ENCODE measurements at places on chromosomes 2 and 18.

DNA sequence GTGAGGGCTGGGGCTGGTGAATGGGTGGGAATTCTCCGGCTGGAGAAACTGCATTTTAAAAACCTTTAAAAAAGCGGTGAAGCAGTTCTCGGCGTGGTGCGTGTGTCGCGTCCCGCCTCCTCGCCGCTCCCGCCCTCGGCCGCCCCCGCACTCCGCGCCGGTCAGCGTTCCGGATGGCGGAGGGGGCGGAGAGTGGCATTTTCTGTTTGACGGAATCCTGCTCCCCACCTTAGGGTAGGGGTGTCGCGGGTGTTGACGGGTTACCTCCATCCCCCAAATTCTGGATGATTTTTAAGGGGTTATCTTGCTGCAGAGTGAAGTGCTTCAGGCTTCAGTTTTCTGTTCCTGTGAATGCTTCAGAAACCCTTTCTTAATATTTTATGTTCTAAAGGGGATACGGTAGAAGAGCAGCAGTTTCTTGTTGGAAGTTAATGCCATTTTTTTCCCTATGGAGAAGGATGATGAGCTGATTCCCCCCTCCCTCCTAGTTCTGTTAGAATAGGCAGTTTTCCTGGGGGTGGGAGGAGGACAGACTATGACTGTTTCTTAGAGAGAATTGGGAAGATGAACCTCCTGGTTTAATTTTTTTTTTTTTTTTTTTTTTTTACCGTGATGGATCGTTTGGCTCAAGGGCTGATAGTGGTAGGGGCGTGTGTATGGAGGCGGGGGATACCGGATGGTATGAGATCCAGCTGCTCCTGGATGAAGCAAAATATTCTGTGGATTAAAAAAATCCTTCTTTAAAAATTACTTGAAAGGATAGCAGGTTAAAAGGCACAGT lies 756 bp downstream of the ABI2 start:
- H3K36me3 ChIP-seq = no peaks in the 10 kb centered on the region
- H3K4me3 ChIP-seq = peak overlapping the region; percentile 86
- H3K27me3 ChIP-seq = no peaks in the 10 kb centered on the region

- no peak overlapping the region for H3K4me3 ChIP-seq
- H3K27me3 ChIP-seq = no peaks in the 10 kb centered on the region
- no peak overlapping the region for H3K27ac ChIP-seq
- no peaks in the 10 kb centered on the region for H3K36me3 ChIP-seq
Measured at GRCh38 chr18:73340135-73340977, 472.6 kb upstream of the NETO1 start.

- DNase-seq = no peak
- no peaks in the 10 kb centered on the region for H3K36me3 ChIP-seq
- no peak overlapping the region for H3K27ac ChIP-seq
Measured at GRCh38 chr2:46025081-46025480, 272.1 kb upstream of the EPAS1 start.

DNA sequence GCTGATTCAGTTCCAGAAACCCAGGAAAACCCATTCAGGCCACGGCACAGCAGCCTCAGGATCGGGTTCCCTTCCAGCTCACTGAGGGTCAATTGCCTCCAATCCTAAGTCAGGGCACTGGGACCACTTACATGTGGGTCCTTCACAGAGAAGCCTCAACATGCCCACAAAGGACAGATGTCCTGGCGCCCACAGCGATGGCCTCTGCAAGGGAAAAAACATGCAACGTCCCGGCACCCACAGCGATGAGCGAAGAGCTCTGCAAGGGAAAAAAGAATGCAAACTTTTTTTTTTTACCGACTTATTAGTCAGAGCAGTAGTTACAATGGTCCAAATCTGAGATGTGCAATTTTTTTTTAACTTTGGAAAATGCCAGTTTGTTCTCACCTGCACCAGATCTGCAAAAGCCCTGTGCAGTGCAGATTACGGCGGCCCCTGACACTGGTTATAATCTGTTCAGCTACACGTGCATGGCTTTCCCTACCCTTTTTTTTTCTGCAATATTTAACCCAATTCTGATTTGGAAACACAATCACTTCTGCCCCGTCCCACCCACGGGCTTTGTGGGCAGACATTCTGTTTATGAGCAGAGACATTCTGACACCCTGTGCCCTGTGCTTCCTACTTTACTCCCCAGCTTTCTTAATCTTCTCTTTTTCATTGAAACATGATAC lies 159.3 kb upstream of the SALL3 start:
- H3K27me3 ChIP-seq = no peaks in the 10 kb centered on the region
- no peaks in the 10 kb centered on the region for H3K4me1 ChIP-seq
- H3K36me3 ChIP-seq = no peaks in the 10 kb centered on the region
- no peak overlapping the region for H3K4me3 ChIP-seq
- no peak for DNase-seq
- no peak overlapping the region for H3K27ac ChIP-seq

DNA sequence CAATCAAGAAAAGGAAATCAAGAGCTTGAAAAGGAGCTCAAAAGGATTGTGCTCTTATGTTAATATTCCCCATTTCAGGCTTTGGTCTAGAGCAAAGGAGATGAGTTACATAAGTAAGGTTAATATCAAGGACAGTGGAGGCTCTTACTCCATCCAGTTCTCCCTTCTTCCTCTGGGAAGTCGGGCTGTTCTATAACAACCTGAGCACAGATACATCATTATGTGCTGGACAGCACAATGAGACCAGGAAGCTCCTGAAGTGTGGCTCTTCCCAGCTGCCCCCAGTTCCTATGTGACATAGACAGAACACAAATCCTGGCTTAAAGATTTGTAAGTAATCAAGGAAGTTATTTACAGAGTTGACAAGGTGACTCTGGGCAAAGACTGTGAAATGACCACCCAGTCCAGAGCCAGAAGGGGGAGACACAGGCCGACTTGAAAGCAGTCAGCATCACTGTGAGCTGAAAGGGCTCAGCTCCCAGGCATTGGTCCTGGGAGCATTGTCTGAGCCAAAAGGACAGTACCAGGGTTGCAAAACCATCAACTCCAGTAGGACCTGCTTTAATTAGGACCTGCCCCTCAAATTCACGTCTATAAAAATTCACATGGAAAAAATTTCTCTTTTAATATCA lies 917.6 kb upstream of the ACVR2A start:
- H3K36me3 ChIP-seq = no peaks in the 10 kb centered on the region
- no peak overlapping the region for H3K27ac ChIP-seq
- no peak for DNase-seq
- no peaks in the 10 kb centered on the region for H3K27me3 ChIP-seq
- H3K4me1 ChIP-seq = no peaks in the 10 kb centered on the region

GRCh38 chr2:111035830-111036441 lies 84.8 kb upstream of the BCL2L11 start:
- no peak overlapping the region for H3K27ac ChIP-seq
- no peaks in the 10 kb centered on the region for H3K4me1 ChIP-seq
- DNase-seq = peak; percentile 13
- H3K27me3 ChIP-seq = no peaks in the 10 kb centered on the region

DNA sequence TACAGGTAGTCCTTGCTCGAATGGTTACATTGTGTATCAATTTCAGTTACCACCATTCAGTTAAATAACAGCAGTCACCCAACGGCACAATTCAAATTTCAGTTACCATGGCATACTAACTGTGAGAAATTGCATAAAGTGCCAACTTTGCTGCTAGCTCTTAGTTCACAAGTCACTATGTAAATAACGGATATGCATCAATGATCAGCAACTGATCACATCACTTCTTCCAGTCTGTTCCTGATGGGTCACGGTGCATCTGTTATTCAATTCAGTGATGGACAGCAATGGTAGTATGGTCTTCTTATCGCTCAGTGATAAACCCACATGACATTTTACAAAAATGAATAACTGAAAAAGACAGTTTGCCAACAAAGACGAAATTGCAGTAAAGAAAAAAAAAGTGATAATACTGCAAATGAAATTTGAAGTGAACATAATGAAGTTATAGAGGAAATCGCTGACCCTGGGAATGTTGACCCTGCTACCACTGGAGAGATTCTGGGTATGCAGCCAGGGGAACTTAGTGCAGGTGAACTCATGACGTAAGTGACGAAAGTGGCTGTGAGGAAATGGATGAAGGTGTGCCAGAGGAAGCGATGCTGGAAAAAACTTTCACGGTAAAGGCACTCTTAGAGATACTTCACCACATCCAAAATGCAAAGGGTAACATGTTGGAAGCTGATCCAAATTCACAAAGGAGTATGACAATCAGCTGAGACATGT lies 25.9 kb upstream of the RAPGEF4 start:
- DNase-seq = no peak
- H3K4me1 ChIP-seq = no peaks in the 10 kb centered on the region
- no peak overlapping the region for H3K27ac ChIP-seq
- no peaks in the 10 kb centered on the region for H3K36me3 ChIP-seq

- no peak for DNase-seq
- no peaks in the 10 kb centered on the region for H3K36me3 ChIP-seq
- no peak overlapping the region for H3K4me3 ChIP-seq
Measured at GRCh38 chr2:236717729-236718128, 148.1 kb downstream of the ACKR3 start.

DNA sequence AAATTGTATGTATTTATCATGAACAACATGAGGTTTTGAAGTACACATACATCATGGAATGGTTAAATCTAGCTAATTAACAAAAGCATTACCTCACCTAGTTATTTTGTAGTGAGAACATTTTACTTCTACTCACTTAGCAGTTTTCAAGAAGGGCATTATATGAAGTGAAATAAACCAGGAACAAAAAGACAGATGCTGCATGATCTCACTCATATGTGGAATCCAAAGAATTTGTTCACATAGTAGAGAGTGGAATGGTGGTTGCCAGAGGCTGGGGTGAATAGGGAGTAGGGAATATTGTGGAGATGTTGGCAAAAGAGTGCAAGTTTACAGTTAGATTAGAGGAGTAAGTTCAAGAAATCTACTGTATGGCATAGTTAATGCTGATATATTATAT lies 292.0 kb downstream of the ASXL3 start:
- no peak overlapping the region for H3K27ac ChIP-seq
- no peaks in the 10 kb centered on the region for H3K36me3 ChIP-seq
- no peak for DNase-seq
- no peaks in the 10 kb centered on the region for H3K4me1 ChIP-seq

DNA sequence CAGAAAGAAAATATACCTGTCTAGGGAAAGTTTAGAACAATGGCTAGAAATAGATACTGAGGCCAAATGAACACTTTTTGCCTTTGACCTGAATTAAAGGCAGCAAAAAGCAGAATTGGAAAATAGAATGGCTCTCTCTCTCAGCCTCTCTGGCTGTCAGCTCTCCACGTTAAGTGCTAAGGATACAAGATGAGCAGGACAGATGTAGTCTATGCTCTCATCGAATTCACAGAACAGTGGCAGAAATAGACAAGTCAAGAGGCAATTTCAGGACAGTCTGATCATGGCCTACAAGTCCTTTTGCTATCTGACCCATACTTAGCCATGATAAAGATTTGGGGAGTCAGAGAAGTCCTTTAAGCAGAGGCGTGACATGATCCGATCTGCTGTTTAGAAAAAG lies 120.2 kb upstream of the CREB1 start:
- H3K4me1 ChIP-seq = no peaks in the 10 kb centered on the region
- no peak overlapping the region for H3K27ac ChIP-seq
- DNase-seq = no peak

- H3K27ac ChIP-seq = no peak overlapping the region
- no peaks in the 10 kb centered on the region for H3K27me3 ChIP-seq
- no peaks in the 10 kb centered on the region for H3K36me3 ChIP-seq
Measured at GRCh38 chr2:43104106-43104505, 122.3 kb downstream of the ZFP36L2 start.

DNA sequence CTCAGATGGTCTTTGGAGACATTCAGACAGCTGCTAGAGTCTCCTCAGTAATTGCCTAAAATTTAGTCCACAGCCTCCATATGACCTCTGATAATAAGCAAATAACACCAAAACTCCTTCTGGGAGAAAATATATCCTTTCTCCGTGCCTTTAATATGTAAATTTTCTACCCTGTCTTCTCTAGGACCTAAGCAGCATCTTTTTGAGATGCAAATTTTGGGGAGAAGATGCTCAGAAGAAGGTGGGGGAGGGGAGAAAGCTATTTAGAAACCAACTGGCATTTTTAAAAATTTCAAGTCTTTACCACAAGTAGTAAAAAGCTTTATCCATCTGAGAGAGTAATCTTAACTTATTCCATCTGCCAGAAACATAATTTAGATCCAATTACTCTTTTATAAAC lies 120.4 kb upstream of the MSH6 start:
- H3K27ac ChIP-seq = no peak overlapping the region
- no peaks in the 10 kb centered on the region for H3K36me3 ChIP-seq
- no peak for DNase-seq
- no peak overlapping the region for H3K4me3 ChIP-seq

- H3K4me1 ChIP-seq = peaks cover 8% of the 10 kb centered on the region
- H3K4me3 ChIP-seq = no peak overlapping the region
- no peak overlapping the region for H3K27ac ChIP-seq
Measured at GRCh38 chr2:85734942-85735608, 18.7 kb upstream of the ATOH8 start.

DNA sequence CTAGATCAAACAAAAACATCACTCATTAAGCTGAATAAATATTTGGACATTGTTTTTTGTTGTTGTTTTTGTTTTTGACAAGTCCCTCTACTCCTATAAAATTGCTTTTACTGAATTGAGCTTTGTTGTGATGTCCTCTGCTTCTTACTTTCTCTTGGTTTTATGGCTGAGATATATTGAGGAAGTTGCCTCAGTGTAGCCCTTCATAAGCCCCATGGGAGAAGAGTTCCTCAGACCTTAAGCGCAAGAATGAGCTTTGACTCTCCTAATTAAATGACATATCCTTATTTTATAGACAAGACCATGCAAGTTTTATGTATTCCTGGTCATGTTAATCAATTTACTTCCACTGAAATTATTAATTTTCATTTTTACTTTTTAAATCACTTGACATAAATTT lies 54.9 kb downstream of the CERKL start:
- no peaks in the 10 kb centered on the region for H3K27me3 ChIP-seq
- no peaks in the 10 kb centered on the region for H3K4me1 ChIP-seq
- no peak overlapping the region for H3K27ac ChIP-seq
- H3K4me3 ChIP-seq = no peak overlapping the region
